Activated CD8-positive, alpha-beta memory T cell treated with anti-CD3 and anti-CD28 coated beads for 4 hours (primary cell): ENCODE measurements at places on chromosomes 7 and 10.

- no peak for DNase-seq
Observed at GRCh38 chr10:126783806-126784557, 113.5 kb upstream of the C10orf90 start.

- DNase-seq = no peak
Observed at GRCh38 chr10:30185916-30186315, 126.5 kb upstream of the JCAD start.

DNA sequence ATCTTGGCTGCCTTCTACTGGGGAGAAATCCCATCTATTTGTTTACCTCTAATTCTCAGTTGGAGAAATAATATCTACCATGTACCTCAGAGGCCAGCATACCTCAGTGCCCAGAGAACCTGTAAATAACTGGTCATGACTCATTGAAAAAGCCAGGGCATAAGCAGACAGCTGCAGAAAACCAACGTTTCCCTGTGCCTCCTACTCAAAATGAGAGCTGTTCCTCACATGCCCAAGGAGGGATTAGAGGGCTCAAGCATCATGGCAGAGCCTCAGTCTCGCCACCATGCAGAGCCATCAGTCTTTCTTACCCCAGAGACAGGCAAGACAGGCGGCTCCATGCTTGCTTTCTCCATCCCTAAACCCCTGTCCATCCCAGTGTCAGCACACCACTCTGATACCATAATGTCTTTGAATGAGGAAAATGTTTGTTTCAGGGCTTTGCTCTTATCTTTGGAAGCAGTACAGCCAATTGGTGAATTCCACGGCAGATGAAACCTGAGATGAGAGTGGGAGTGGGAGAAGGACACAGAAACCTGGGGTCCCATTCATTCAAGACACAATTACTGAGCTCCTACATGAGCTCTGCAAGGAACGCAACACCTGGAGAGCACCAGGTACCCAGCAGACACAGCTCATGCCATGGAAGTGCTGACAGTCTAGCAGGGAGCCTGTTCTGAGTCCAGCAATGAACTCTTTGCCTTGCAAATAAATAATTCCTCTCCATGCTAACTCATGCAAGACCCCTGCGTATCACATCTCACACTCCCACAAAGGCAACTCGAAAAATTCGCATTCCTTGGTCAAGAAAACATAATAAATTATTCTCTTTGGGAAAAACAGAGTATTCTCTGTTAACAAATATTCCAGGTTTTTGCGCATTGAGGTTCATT lies 21.1 kb downstream of the PON1 start:
- DNase-seq = no peak

DNA sequence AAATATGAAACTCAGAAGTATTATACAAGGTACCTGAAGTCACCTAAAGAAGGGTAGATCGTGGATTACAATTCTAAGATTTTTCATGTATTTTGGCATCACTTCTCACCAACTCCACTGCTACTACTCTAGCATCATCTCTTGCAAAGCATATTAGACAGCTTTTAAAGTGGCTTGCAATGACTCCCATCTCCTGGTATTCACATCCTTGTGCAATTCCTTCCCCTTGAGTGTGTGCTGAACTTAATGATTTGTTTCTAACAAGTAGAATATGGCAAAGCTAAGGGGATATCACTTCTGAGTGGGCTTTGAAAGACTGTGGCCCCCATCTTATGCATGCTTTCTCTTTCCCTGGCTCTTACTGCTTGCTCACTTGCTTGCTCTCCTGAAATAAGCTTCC lies 280.2 kb downstream of the SNX13 start:
- no peak for DNase-seq

GRCh38 chr10:22849077-22849805 lies 78.6 kb upstream of the ARMC3 start:
- DNase-seq = no peak

GRCh38 chr7:132379292-132379691 lies 197.0 kb downstream of the PLXNA4 start:
- DNase-seq = no peak

GRCh38 chr10:49664006-49664841 lies 15.2 kb upstream of the C10orf53 start:
- no peak for DNase-seq

GRCh38 chr7:21572331-21573313 lies 29.8 kb downstream of the DNAH11 start:
- no peak for DNase-seq
